ENCODE measurements at places on chromosomes 3 and 15.

DNA sequence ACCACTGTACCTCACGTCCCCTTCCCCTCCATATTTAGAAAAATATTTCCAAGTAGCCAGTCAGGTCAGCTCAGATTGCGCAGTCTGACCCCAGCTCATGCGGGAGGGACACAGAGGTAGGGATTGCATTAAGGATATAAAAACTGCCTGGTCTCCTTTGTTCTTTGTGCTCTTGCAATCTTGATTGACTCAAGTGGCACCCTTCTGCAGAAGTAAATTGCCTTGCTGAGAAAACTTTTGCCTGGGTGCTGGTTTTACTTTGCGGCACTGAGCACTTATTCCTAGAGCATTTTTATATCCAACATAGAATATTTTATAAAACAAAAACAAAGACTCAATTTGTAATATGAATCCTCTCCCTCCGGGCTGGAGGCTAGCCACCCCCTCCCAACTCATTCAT, 54.8 kb downstream of the BTD start:
- DNase-seq: no peak

- no peak for DNase-seq
Observed at GRCh38 chr15:50289749-50290148, 24.2 kb upstream of the HDC start.

DNA sequence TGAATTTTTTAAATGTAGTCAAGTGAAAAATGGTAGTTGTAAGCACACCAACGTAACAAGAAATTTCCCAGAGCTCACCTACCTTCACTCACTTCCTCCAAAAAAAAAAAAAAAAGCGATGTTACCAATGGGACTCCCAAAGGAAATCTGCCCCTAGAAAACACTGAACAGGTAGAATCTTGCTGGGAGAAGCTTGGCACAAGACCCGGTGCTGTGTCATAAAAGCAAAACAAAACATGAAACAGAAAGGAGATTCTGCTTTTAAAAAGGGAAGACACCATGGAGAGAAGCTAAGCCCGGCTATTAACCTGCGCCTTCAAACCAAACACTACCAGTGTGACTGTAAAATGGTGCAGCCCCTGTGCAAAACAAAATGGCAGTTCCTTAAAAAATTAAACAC, 40.5 kb downstream of the PGPEP1L start:
- DNase-seq: no peak

DNA sequence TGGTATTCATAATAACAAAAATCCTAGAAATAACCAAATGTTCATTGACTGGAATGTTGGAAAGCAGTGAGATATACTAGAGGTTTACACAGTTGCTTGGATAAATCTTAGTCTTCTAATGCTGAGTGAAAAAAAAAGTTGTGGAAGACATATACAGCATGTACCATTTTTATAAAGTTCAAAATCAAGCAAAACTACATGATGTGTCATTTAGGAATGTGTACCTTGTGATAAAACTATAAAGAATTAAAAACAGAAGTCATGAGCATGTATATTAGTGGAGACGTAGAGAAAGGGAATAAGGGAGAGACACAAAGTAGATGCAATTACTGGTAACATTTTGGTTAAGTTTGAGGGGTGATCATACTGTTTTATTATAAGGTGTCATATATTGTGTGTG, 45.2 kb downstream of the FBXL2 start:
- no peak for DNase-seq

- no peak for DNase-seq
Observed at GRCh38 chr15:88872106-88872505, 23.2 kb downstream of the HAPLN3 start.

- DNase-seq: no peak
Observed at GRCh38 chr3:100030346-100030745, 84.0 kb downstream of the FILIP1L start.

- no peak for DNase-seq
Observed at GRCh38 chr15:100941536-100941935, 22.4 kb downstream of the LRRK1 start.

GRCh38 chr15:51751697-51752683, 593 bp downstream of the TMOD2 start:
- DNase-seq: no peak

GRCh38 chr15:63901912-63902670, 68.3 kb upstream of the HERC1 start:
- DNase-seq: no peak

- DNase-seq: no peak
Observed at GRCh38 chr3:157354722-157355121, 81.9 kb upstream of the PTX3 start.

GRCh38 chr15:29470794-29471193, 201.2 kb upstream of the NSMCE3 start:
- no peak for DNase-seq

DNA sequence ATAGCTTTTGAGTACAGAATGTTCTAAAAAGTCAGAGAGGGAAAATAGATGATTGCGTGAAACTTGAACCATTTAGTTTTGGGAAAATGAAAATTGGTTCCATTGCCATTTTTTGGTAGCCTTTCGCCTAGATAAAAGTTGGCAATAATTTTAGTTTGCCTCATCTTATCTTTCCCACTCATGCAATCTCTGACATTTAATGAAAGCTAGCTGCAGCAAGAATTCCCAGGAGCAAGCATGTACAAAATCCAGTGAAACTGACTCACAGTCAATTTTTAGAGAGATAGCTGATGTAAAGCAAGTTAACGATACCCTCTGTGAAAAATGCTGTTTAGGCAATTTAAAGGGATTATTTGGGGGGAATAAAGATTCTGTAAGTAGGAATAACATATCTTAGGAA, 797.4 kb downstream of the GRM7 start:
- no peak for DNase-seq

DNA sequence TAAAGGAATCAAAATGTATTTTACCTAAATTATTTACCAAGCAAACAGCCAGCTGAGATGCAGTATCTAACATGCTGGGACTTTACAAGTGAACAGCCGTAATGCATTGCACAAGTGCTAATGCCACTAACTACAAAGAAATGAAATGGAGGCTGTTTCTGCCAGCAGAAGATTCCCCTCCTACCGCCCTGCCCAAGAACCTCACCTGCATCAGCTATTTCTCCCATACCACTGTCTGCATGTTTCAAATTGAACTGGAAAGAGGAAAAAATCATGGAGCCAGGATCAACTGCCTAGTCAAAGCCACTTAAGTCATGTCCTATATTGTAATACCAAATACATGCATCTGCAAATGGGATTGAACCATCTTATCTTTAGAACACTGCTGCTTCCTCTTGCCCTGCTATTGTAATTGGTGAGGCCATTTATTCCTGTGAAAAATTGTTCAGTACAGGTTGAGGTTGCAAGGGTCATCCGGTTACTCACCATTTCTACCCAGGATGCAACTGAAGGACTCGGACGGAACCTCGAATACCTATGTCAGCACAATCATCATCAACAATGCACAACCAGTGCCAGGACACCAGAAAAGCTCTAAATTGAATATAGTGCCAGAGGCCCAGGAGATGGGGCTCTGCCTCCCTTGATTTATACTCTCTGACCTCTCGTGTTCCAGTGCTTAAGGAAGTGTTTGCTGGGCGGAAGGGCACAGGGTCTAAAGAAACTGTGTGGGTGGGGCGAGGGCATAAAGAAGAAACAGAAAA, 27.5 kb downstream of the ANXA2 start:
- no peak for DNase-seq

All from GM04504 (cell line).